GM12878 (cell line): ENCODE measurements at places on chromosomes 1 and 21.

- H3K36me3 ChIP-seq = no peaks in the 10 kb centered on the region
- peaks cover 12% of the 10 kb centered on the region for H3K4me1 ChIP-seq
- peak within 1 kb of the TSS; percentile 45 for H3K4me3 ChIP-seq
- no peaks in the 10 kb centered on the region for H3K27me3 ChIP-seq
- no peak within 1 kb of the TSS for H3K27ac ChIP-seq
These were observed at the start of gene TLR5 for GRCh38 chr1:223142795-223143536. TSS of gene TLR5 (minus strand) at chr1:223143248. CDS start at chr1:223113031, 30,217 bp downstream.

- H3K27me3 ChIP-seq = no peaks in the 10 kb centered on the region
- DNase-seq = no peak
- H3K27ac ChIP-seq = peak overlapping the region; percentile 51
- H3K4me1 ChIP-seq = no peaks in the 10 kb centered on the region
- H3K36me3 ChIP-seq = no peaks in the 10 kb centered on the region; the same call in 1 of the 2 replicates
These were observed 743 bp downstream of the PHF13 start for GRCh38 chr1:6614019-6614928.

GRCh38 chr1:9135073-9135836, 6.4 kb upstream of the GPR157 start:
- H3K4me1 ChIP-seq = peaks cover 28% of the 10 kb centered on the region
- H3K27ac ChIP-seq = 0 out of 2 replicates have a peak overlapping the region, but pooled peaks have one; percentile 17
- no peaks in the 10 kb centered on the region for H3K27me3 ChIP-seq
- H3K4me3 ChIP-seq = 0 out of 2 replicates have a peak overlapping the region, but pooled peaks have one; percentile 5
- peak; percentile 67 for DNase-seq

DNA sequence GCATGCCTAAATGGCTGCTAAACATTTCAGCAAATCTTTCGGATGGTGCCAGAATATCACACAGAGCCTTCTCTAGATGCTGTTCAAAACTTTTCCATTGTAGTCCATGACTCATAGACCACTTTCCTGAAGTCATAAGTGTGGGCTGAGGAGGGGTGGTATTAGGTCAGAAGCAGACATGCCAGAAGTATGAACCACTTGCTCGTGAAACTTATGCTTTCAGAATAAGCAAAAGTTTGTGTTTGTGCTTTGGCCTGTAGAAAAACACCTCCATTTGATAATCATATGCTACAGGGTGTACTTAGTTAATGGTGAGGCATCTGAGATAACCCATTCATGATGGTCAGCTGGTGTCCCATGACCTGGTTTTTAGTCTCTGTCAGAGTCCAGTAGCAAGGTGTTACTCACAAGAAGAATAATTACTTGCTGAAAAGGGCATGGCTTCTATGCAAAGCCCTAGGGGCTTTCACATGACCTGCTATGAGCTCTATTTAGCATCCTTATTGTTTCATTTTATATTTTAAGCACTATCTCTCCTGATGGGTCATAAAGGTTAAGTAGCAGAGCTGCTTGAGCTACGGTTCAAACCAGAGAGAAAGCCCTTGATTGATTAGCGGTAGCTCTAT, 183.1 kb upstream of the IVNS1ABP start:
- no peaks in the 10 kb centered on the region for H3K27me3 ChIP-seq
- H3K4me3 ChIP-seq = no peak overlapping the region
- no peaks in the 10 kb centered on the region for H3K4me1 ChIP-seq
- no peak overlapping the region for H3K27ac ChIP-seq
- DNase-seq = no peak

DNA sequence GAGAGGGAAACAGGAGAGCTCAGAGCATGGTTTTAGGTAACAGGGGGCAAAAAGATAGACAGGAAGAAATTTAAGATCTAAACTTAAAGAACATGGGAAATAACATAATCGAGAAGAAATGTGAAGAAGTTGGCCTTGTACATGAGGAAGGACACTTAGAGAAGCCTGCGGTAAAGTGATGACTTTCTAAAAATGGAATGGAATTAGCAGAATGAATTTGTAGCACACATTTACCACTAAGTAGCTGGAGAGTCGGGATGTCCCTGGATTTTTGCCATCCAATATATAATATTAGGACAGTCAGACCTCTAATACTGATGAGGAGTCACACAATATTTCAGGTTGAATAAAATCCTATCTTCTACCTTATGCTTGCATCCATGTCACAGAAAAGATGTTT, 77.7 kb upstream of the C1orf87 start:
- no peak overlapping the region for H3K4me3 ChIP-seq
- H3K36me3 ChIP-seq = no peaks in the 10 kb centered on the region
- H3K27me3 ChIP-seq = no peaks in the 10 kb centered on the region
- H3K4me1 ChIP-seq = no peaks in the 10 kb centered on the region

GRCh38 chr1:229536982-229537381, 21.5 kb downstream of the ABCB10 start:
- no peaks in the 10 kb centered on the region for H3K4me1 ChIP-seq
- no peak for DNase-seq
- H3K27me3 ChIP-seq = no peaks in the 10 kb centered on the region
- H3K4me3 ChIP-seq = no peak overlapping the region
- H3K27ac ChIP-seq = no peak overlapping the region

- no peak overlapping the region for H3K27ac ChIP-seq
- H3K4me1 ChIP-seq = peaks cover 27% of the 10 kb centered on the region
- no peak for DNase-seq
- H3K27me3 ChIP-seq = no peaks in the 10 kb centered on the region; the same call in 1 of the 2 replicates
- no peaks in the 10 kb centered on the region for H3K36me3 ChIP-seq
These were observed 5.4 kb downstream of the NUAK2 start for GRCh38 chr1:205316161-205316566.

DNA sequence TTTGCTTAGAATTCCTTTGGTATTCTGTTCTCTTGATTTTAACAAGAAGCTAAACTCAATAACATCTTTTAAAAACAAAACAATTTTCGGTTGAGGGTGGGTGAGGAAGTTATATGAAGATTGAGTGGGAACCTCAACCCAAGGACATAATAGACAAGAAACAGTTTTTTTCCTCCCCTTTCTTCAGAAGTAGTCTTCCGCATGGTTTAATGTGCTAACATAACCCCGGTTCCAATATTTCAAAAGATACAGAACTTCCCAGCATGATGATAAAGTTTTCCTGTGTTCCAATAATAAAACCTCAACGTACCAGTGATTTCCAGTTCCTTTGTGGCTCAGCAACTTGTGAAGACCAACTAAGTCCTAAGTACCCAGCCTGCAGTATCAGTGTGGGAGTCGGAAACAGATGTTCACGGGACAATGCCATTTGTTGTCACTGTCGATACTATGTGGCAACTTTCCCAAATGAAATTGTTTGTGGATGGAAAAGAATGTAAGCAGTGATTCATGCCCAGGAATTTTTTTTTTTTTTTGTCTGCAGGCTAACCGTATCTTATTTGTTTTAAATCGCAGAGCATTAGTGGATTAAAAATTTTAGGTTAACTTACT, 48.5 kb downstream of the NR5A2 start:
- H3K36me3 ChIP-seq = no peaks in the 10 kb centered on the region
- no peak for DNase-seq
- H3K4me1 ChIP-seq = peaks cover 4% of the 10 kb centered on the region
- no peak overlapping the region for H3K27ac ChIP-seq
- peaks cover 6% of the 10 kb centered on the region; the same call in 1 of the 2 replicates for H3K27me3 ChIP-seq
- no peak overlapping the region for H3K4me3 ChIP-seq

GRCh38 chr1:184461321-184461720, 74.5 kb downstream of the C1orf21 start:
- DNase-seq = no peak
- no peaks in the 10 kb centered on the region for H3K36me3 ChIP-seq
- no peak overlapping the region for H3K27ac ChIP-seq
- H3K4me3 ChIP-seq = no peak overlapping the region
- no peaks in the 10 kb centered on the region for H3K4me1 ChIP-seq

DNA sequence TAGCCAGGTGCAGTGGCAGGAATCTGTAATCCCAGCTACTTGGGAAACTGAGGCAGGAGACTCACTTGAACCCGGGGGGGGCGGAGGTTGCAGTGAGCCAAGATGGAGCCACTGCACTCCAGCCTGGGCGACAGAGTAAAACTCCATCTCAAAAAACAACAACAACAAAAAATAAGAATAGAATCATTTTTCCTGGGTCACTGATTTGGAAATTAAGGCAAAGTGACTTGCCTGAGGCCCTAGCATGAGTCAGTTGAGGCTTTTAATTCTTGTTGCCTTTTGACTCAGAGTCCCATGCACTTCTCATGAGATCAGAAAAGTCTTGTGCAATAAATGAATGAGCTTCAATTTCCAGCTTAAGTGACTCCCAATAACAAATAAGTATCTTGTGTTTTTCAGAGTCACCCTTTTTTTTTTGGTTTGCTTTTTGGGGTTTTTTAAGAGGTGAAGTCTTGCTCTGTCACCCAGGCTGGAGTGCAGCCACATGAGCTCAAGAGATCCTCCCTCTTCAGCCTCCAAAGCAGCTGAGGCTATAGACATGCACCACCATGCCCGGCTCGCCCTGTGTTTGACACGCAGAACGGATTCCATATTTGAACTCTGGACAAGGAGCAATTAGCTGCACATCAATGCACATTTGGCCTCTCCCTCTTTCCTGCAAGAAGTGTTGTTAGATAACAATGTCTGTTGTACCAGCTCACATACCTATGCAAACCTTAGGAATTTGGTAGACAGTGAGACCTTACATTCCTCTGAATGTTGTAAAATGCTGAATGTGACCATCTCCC, 3.4 kb upstream of the PLEKHM2 start:
- H3K27ac ChIP-seq = no peak overlapping the region
- no peaks in the 10 kb centered on the region for H3K27me3 ChIP-seq
- H3K36me3 ChIP-seq = no peaks in the 10 kb centered on the region
- H3K4me3 ChIP-seq = no peak overlapping the region
- H3K4me1 ChIP-seq = peaks cover 6% of the 10 kb centered on the region
- DNase-seq = no peak

GRCh38 chr1:37186246-37186756, 152.0 kb upstream of the GRIK3 start:
- H3K4me3 ChIP-seq = no peak overlapping the region
- DNase-seq = no peak
- H3K36me3 ChIP-seq = no peaks in the 10 kb centered on the region
- H3K27ac ChIP-seq = no peak overlapping the region
- H3K27me3 ChIP-seq = no peaks in the 10 kb centered on the region
- H3K4me1 ChIP-seq = no peaks in the 10 kb centered on the region

GRCh38 chr1:193069748-193070385, 10.5 kb downstream of the RO60 start:
- H3K36me3 ChIP-seq = no peaks in the 10 kb centered on the region
- peaks cover 26% of the 10 kb centered on the region for H3K4me1 ChIP-seq
- 0 out of 2 replicates have a peak overlapping the region, but pooled peaks have one; percentile 11 for H3K4me3 ChIP-seq
- H3K27ac ChIP-seq = peak overlapping the region; percentile 62
- H3K27me3 ChIP-seq = no peaks in the 10 kb centered on the region

GRCh38 chr21:32802954-32803353, 31.4 kb upstream of the PAXBP1 start:
- no peaks in the 10 kb centered on the region for H3K4me1 ChIP-seq
- H3K27ac ChIP-seq = no peak overlapping the region
- no peaks in the 10 kb centered on the region for H3K36me3 ChIP-seq
- DNase-seq = no peak

DNA sequence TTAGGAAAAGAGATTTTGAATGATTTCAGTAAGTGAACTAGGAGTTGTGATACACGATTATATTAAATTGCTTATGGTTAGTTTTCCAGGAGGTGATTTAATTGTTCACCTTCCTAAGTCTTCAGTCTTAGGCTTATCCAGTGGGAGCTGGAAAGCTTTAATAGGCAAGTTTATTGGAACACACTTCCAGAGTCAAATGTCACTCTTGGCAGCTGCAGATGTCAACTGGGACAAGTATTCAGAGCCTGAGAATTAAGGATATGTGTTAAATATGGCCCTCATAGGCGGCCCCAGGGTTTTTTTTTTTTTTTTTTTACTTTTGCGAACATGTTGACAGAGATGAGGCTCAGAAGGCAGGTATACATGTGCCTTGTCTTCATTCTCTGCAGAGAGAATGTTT, 29.2 kb downstream of the UCK2 start:
- H3K27ac ChIP-seq = peak overlapping the region; percentile 38; the same call in 1 of the 2 replicates
- H3K27me3 ChIP-seq = no peaks in the 10 kb centered on the region
- H3K4me3 ChIP-seq = no peak overlapping the region
- peaks cover 5% of the 10 kb centered on the region for H3K36me3 ChIP-seq
- no peak for DNase-seq
- H3K4me1 ChIP-seq = peaks cover 28% of the 10 kb centered on the region

- H3K27ac ChIP-seq = peak overlapping the region; percentile 80
- no peaks in the 10 kb centered on the region for H3K27me3 ChIP-seq
- H3K4me1 ChIP-seq = peaks cover 44% of the 10 kb centered on the region
These were observed 16.7 kb downstream of the CNR2 start for GRCh38 chr1:23896491-23896890.

DNA sequence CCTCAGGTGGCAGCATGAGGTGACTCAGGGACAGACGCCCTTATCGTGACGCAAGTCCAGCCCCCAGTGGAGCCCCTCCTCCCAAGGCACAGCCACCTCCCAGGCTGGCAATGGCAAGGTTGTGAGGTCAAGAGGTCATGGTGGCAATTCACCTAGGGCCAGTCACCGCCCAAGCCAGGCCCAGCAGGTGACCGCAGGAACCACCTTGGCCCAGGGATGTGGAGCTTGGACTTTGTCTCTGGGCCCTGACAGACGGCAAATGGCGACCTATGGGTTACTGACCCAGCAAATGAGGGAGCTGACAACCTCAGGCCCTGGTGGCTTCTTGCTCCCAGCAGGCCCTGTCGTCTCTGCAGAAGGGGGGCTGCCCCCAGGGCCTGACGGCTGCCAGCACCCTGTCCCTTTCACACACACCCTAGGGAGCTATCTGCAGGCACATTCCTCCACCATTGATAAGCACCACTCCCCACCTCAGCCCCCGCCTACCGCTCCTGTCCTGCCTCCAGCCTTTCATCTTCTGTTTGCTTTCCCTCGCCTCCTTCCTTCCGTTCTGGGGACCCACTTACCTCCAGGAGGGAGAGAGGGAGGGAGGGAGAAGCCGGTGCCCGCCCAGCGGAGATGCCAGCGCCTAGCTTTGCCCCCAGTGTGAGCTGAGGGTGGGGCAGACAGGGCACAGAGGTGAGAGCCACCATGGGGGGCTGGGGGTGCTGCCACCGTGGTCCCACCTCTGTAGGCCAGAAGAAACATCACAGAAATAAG, 12.1 kb downstream of the EPHA2 start:
- no peaks in the 10 kb centered on the region for H3K27me3 ChIP-seq
- DNase-seq = no peak
- no peaks in the 10 kb centered on the region for H3K36me3 ChIP-seq
- no peak overlapping the region for H3K4me3 ChIP-seq
- H3K27ac ChIP-seq = no peak overlapping the region

- DNase-seq = no peak
- H3K4me3 ChIP-seq = no peak overlapping the region
- H3K27ac ChIP-seq = no peak overlapping the region
These were observed 11.7 kb upstream of the CD48 start for GRCh38 chr1:160723332-160723731.

- H3K4me1 ChIP-seq = peaks cover 10% of the 10 kb centered on the region
- H3K4me3 ChIP-seq = peak overlapping the region; percentile 67
- DNase-seq = no peak
- no peak overlapping the region for H3K27ac ChIP-seq
- H3K27me3 ChIP-seq = no peaks in the 10 kb centered on the region
These were observed 1.4 kb downstream of the KIAA0319L start for GRCh38 chr1:35555601-35556477.

- no peak overlapping the region for H3K27ac ChIP-seq
- DNase-seq = no peak
- no peaks in the 10 kb centered on the region for H3K36me3 ChIP-seq
- no peak overlapping the region for H3K4me3 ChIP-seq
- no peaks in the 10 kb centered on the region for H3K4me1 ChIP-seq
These were observed 12.2 kb upstream of the ACADM start for GRCh38 chr1:75712306-75712705.

- H3K4me1 ChIP-seq = no peaks in the 10 kb centered on the region
- no peak for DNase-seq
- no peaks in the 10 kb centered on the region for H3K36me3 ChIP-seq
- H3K4me3 ChIP-seq = no peak overlapping the region
- no peak overlapping the region for H3K27ac ChIP-seq
- H3K27me3 ChIP-seq = no peaks in the 10 kb centered on the region
These were observed 177.3 kb upstream of the ETV3 start for GRCh38 chr1:157315544-157315943.
